ENCODE measurements at places on chromosomes 6 and 20.
A peak's percentile ranks its signal among the peaks of the same experiment; 100 is the strongest.

DNA sequence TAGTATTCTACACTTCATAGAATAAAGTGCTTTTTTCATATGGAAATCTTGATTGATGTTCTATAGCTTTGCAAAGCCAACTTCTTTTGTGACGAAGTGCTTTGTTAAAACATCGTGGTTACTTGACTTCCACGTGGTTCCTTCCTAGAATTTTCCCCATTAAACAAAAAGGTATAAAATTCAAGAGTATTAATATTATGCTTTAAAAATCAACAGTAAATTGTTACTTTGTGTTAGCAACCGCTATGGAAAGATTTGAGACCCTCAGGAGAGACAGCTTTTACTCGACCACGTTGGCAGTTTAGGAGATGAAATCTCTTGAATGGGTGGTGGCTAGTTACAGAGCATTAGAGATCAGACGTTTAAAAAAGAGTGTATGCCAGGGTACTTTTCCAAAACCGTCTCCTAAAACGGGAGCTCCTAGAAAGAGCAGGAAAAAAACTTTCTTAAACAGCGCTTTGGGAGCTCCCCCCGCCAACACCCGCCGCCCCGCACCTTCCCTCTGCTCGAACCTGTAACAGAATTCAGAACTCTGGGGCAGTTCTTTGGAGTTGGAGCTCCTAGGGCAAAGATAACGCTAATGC lies 920 bp downstream of the GJA1 start:
- DNase-seq = no peak

DNA sequence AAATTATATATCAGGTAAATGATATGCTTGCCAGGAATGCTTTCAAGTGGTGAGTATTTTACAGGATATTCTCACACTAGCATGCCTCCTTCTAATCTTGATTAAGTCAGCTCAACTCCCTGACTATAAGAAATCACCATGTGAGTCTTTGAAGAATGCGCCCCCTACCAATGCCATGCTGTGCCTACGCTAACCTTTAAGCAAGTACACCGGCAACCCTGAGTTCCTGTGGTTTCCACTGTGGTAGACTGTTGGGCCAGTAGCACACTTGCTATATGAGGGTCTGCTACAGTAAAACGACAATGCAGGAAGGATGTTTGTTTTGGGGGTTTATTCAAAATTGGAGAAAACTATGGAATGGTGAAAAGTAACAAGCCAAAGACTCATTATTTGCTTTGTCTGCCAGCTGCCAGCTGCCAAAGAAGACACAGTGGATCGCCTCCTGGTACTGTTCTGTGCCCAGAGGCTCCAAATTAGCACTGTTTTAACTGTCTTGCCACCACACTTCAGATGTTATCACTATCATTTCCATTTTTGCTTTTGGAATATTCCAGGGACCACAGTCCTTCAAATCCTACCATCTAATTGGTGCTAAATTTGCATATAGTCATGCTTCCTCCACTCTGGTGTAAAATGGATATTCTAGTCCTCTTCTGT lies 333.5 kb downstream of the RNGTT start:
- DNase-seq = no peak

- no peak for DNase-seq
Observed at GRCh38 chr20:32356622-32357374, 1.3 kb upstream of the ASXL1 start.

DNA sequence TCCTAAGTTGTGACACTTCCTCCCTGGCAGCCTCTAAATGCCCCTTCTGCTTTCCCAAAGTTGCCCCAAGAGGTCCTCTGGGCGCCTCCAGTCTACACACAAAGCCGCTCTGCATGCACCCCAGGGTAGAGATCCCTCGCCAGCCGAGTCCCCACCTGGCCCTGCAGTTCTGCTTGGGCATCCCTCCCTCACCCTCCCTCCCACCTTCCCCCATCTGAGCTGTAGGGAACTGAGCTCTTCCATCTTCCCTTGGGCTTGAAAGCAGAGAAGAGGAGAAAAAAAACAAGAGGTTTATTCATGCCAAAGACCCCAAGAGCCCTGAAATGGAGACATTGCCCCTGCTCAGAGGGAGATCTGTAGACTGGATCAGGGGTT lies 5.7 kb upstream of the FGD2 start:
- DNase-seq = no peak

DNA sequence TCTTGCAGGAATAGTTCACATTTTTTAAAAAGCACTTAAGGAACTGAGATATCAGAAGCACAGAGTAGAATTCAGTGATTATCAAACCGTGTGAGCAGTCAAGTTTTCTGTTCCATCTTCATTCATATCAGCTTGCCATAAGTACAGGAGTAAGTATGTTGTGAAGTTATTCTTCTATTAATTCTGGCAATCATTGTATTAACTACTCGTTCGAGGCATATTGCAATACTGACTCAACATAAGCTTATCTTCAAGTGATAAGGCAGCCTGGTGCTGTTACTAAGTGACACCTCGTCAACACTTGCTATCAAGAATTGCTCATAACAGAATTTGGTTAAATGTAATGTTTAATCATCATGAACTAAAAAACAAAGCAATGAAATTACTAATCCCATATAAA lies 75.7 kb upstream of the SNX9 start:
- DNase-seq = no peak

- DNase-seq = no peak
Observed at GRCh38 chr6:122372647-122373046, 26.8 kb upstream of the HSF2 start.

DNA sequence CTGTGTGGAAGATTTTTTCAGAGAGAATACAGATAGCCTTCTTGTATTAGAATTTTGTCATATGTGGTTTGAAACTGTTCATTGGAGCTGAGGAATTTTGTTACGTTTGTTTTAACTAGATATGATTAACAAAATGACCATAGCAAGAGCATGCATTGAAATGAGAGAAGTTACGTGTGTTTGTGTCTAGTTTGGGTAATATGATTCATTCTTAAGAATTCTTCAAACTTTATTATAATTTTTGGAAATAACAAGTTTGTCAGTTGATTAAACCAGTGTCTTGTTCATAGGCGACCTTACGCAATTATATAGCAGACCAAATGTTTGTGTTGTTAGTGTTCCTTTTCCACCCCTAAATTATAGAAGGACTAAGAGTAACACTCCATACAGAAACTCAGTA lies 5.5 kb downstream of the GMNN start:
- DNase-seq = no peak

GRCh38 chr20:36919715-36920333 lies 31.7 kb downstream of the SAMHD1 start:
- no peak for DNase-seq

GRCh38 chr6:116096979-116097816 lies 3.5 kb upstream of the NT5DC1 start:
- no peak for DNase-seq

GRCh38 chr6:142373268-142374090 lies 71.7 kb downstream of the ADGRG6 start:
- no peak for DNase-seq

DNA sequence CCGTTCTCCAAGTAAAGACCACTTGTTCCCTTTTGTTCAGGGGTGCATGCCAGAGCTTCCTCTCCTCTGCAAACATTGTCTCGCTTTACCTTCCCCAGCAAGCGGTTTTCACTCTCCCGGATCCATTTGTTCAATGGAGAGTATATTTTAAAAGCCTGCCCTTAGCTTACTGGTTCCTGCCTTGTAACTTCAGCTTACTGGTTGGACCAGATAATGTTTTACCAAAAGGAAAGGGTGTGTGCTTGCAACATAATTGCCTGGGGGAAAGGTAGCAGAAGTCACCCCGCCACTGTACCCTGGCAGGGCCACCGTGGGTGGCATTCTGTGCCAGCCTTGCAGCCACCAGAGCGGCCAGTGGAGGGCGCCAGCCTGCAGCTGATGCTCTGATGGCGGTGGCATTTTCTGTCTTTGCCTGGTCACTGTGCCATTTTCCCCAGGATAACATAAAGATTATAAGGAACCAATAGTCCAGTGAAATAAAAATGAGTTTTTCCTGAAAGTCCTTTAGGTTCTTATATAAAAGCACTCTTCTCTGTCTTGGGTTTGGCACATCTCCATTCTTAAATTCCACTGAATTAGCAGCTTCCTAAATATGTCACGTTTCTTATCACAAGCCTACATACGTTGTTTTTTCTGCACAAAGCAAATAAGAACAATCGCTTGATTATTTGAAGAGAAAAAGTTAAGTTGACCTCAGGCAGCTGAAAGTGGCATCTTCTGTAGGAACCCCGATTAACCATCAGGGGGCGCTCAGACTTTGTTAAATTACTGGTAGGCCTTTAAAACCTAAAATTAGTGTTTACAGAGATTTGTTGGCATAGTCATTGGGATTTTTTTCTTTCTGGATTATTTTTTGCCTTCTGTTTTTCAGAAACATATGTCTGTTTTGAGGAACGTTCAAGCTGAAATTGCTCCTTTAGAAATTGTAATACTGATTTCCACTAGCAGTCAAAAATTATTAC lies 67.4 kb upstream of the XRN2 start:
- DNase-seq = peak; percentile 22

- no peak for DNase-seq
Observed at GRCh38 chr20:60408435-60408834, 450.2 kb downstream of the CDH26 start.

DNA sequence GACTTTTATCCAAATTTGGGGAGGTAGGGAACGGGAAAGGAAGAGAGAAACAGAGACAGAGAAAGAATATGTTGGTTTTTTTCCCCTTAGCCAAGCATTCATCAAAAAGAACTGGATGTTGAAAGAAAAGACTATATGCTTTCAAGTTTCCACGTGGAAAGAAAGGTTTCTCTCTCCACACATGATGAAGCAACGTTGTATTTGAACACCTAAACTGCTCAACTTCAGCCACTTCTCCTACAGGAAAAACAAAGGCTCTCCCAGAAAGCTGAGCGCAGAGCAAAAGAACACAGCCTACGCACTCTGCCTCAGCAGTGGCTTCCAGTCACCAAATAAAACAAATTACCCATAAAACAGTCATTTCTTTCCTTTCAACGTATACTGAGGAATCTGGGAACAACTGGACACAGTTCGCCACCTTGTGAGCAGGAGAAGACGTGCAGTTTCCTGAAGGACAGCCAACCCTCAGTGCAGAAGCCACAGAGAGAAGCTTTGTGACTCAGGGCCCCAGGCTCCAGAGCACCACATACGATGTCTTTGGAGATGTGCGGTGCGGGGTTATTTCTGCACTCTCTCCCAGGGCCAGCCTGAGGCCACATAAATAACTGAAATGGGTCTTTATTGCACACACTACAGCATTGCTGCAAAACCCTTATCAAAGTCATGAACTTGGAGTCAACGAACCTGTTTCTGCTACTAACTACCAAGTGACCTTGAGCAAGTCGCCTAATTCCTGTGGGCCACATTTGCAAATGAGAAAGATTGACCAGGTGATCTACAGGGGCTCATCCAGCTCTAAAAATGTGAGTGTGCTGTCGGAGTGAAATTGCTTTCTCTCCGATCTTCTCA lies 10.1 kb downstream of the IL17F start:
- DNase-seq = no peak

GRCh38 chr6:149815788-149816187 lies 48.4 kb downstream of the LRP11 start:
- no peak for DNase-seq

DNA sequence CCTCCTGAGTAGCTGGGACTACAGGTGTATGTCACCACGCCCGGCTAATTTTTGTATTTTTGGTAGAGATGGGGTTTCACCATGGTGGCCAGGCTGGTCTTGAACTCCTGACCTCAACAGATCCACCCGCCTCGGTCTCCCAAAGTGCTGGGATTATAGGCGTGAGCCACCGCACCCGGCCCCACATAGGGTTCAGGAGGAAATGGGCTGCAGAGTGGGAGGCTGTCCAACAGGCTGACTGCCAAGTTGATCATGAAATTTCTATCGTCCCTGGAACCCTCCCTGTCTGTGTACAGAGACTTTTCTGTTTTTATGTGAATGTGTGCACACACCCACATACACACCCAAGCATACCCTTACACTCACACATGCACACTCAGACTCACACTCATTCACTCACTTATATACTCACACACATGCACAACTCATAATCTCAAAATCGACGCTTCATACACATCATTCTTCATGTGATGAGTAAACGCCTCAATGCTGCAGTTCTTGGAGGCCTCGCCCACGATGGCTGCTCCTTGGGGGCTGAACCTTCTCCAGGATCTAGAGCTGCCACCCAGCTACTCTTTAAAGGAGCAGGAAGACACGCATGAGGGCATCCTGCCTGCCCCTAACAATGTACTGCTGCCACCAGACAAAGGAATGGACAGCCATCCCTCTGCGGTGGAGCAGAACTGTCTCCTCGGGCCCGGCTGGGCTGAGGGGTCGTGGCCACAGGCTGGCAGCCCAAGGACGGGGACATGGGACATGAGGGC lies 35.6 kb downstream of the SUN5 start:
- DNase-seq = no peak

DNA sequence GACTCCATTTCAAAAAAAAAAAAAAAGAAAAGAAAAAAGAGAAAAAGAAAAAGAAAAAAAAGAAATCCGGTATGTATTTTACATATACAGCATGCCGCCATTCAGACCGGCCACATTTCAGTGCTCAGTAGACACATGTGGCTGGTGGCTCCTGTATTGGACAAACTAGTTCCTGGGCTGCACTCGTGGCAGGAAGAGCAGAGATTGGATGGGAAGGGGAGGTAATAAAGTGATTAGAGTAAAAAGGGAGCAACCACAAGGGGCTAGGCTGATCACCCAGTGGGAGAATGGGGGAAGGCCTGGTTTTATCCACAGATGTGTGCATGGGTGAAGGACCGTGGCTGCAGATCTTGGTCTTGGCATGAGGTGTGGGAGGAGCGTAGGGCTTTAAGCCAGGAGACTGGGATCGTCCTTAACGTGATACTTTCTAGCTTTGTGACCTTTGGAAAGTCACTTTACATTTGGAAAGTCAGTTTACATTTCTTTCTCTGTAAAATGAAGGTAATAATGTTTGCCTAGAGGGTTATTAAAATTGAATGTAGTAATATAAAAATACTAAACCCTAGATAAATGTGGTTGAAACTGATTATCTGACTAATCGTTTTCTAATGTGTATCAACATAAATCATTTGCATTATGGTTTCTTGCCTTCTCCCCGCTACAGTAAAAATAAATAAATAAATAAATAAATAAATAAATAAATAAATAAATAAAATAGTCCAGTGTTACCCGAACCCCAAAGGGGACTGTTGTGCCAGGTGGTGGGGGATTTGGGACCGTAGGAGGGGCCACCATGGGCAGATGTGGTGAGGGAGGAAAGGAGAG lies 869 bp upstream of the TRIM15 start:
- no peak for DNase-seq

DNA sequence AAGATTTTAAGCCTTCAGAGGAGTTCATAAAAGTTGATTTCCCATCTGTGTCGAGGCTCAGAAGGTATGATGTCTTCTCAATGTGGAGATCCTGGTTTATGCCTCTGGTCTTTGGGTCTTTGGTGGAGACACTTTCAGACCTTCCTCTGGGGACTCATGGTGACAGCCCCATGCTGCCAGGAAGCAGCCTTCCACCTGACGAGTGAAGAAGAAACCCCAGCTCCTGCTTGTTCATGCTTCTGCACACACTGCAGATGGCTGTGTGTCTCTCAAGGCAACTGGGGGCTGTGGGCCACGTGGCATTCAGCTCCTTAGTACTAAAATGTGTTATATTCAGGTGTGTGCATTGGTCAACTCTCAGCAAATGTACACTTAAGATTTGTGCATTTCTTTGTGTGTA lies 4.9 kb upstream of the SCP2D1 start:
- no peak for DNase-seq

GRCh38 chr20:18580012-18580411 lies 7.8 kb upstream of the DTD1 start:
- DNase-seq = no peak

GRCh38 chr6:118317581-118318563 lies 230.2 kb upstream of the PLN start:
- no peak for DNase-seq

All from nucleus accumbens (tissue), 56 donors.